MM.1S (cell line): ENCODE measurements at places on chromosomes 7 and 10.

GRCh38 chr7:31370609-31371008 lies 30.1 kb upstream of the NEUROD6 start:
- no peak for DNase-seq
- H3K4me3 ChIP-seq: no peak overlapping the region
- peaks cover 5% of the 10 kb centered on the region for H3K4me1 ChIP-seq

DNA sequence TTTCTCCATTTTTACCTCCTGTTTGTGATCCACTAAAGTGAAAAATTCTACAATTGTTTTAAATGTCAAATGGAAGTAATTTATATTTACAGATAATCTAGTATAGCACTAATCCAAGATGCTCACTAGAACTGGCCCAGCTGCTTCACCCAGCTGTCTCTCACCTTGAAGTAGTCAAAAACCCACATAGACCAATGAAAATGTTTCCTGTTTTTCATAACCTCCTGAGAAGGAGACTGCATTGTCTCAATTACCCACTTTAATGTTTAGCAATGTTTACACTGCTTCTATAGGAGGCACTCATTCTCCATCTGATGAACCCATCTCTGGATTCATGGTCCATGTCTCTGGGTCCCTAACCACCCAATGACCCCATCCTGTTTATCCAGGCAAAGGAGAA lies 56.1 kb upstream of the ADO start:
- H3K27ac ChIP-seq: no peak overlapping the region
- peaks cover 21% of the 10 kb centered on the region for H3K4me1 ChIP-seq
- peak; percentile 51 for DNase-seq
- H3K4me3 ChIP-seq: no peak overlapping the region

- H3K4me3 ChIP-seq: no peak overlapping the region
- no peak for DNase-seq
- no peak overlapping the region for H3K27ac ChIP-seq
- H3K36me3 ChIP-seq: peaks cover under 1% of the 10 kb centered on the region
These were observed 27.2 kb downstream of the PITRM1 start for GRCh38 chr10:3145366-3145765.

GRCh38 chr7:137772316-137772715 lies 74.5 kb downstream of the DGKI start:
- H3K4me1 ChIP-seq: no peaks in the 10 kb centered on the region
- no peaks in the 10 kb centered on the region for H3K27me3 ChIP-seq
- H3K36me3 ChIP-seq: no peaks in the 10 kb centered on the region
- no peak overlapping the region for H3K4me3 ChIP-seq
- H3K27ac ChIP-seq: no peak overlapping the region

- H3K27me3 ChIP-seq: no peaks in the 10 kb centered on the region
- no peak overlapping the region for H3K4me3 ChIP-seq
- no peak overlapping the region for H3K27ac ChIP-seq
- no peaks in the 10 kb centered on the region for H3K36me3 ChIP-seq
- H3K4me1 ChIP-seq: peaks cover 14% of the 10 kb centered on the region
- no peak for DNase-seq
These were observed 6.9 kb upstream of the TNS3 start for GRCh38 chr7:47588704-47589225.

DNA sequence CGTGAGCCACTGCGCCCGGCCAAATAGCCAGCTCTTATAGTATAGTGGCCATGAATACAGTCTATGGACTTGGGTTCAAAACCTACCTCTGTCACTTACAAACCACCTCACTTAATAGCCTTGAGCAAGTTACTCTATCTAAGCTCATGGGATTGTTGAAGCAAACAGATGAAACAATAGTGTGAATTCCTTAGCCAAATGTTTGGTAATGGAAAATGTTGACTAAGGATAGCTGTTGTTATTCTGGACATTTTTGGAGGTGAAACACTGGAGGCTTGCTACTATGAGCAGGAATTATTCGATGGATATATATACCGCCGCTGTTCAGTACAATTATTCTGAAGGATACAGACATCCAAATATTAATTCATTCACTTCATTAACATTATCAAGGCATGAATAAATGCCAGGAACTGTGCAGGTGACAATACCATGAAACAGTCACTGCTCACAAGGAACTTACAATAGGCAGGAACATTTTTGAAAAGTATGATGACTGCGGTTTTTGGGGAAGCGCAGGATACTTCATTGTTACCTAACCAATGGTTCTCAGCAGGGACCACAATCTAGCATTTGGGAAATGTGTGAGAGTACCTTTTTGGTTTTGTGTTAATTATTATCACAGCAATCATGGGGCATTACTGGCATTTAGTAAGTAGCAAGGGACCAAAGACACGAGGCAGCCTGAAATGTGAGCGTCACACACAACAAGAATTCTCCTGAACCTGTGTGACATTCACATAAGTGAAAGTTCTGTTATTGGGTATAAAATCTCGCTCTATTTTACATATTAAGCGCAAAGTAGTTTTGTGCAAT lies 55.7 kb downstream of the CUBN start:
- no peak overlapping the region for H3K4me3 ChIP-seq
- DNase-seq: no peak

DNA sequence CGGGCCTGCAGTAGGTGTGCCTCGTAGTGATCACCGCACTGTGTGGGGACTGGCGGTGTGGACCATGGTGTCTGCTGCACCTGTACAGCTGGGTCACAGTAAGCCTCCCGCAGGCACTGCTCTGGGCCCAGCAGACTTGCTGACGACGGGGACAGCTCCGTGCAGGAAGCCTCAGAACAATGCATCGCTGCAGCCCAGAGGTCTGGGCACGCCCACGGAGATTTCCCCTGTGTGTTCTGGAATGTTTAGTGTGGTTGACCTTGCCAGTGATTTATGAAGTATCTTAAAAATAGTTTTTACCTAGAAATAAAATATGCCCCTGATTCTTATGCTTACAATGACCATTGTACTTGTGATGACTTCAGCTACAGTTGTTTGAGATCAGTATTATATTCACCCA lies 59.1 kb upstream of the ZNF32 start:
- DNase-seq: no peak
- no peaks in the 10 kb centered on the region for H3K27me3 ChIP-seq
- no peak overlapping the region for H3K4me3 ChIP-seq

DNA sequence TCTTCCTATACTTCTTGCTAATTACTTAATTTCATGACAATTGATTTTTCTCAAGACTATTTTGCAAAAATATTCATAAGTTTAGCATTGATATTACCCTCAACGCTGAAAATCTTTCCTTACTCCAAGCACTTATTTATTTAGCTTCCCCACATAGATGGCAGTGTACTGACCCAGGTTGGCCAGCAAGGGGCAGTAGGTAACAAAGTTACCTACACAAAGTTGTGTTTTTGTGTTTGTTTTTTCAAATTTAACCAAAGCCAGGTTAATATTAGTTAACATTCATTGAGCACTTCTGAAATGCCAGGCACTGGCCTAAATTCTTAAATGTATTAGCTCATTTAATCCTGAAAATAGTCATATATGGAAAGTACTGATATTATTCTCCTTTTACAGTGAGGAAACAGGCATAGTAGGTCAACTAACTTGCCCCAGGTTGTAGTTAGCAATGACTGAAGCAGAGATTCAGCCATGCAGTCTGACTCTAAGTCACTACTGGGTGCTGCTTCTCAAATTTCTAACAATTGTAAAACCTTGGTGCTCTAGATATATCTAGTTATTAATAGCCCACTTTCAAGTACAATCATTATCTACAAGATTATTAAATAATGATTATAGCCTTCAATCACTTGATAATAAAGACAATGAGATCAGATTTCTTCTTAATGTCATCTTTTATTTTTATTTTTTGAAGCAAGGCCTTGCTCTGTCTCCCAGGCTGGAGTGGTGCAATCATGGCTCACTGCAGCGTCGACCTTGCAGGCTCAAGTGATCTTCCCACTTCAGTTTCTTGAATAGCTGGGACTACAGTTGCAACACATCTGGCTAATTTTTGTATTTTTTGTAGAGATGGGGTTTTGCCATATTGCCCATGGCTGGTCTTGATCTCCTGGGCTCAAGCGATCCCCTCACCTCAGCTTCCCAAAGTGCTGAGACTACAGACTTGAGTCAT lies 5.8 kb upstream of the GGCT start:
- H3K4me1 ChIP-seq: no peaks in the 10 kb centered on the region
- DNase-seq: peak; percentile 39
- no peak overlapping the region for H3K4me3 ChIP-seq
- H3K27me3 ChIP-seq: no peaks in the 10 kb centered on the region

DNA sequence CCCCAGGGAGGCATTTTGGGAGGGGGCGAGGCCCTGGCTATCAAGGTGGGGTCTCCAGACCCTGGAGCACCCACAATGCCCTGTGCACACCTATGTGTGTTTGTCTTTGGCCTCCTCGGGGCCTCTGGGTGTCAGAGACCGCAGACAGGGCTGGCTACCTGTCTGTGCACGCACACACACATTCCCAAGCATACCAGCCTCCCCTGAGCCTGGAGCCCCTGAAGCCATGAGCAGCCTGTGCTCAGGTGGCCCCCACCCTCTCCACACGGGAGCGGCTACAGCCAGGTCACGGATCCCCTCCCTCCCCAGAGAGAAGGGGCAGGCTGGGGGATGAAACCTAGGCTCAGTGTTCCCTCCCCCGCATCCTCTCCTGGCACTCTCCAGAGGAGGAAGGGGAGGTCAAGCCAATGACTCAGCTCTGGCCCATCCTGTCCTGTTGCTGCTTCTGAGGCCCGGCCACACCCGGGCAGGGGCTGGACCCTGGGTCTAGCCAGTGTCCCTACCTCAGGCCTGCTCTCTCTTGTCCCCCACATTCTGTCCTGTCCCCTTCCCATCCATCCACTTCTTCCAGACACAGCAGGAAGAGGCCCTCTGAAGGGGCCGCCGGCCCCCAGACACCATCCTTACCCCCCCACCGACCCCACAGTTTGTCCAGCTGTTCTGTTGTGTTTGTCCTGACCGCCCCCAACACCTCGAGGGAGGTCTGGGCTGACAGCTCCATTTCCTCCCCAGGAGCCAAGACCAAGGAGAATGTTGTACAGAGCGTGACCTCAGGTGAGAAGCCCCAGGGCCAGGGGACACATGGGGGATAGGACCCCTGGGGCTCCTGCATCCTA lies 720 bp downstream of the SNCG start:
- H3K36me3 ChIP-seq: no peaks in the 10 kb centered on the region
- DNase-seq: no peak
- H3K27me3 ChIP-seq: no peaks in the 10 kb centered on the region
- 0 out of 2 replicates have a peak, but pooled peaks cover 3% of the 10 kb centered on the region for H3K4me1 ChIP-seq
- no peak overlapping the region for H3K4me3 ChIP-seq

- no peak overlapping the region for H3K27ac ChIP-seq
- H3K36me3 ChIP-seq: no peaks in the 10 kb centered on the region
- no peaks in the 10 kb centered on the region for H3K27me3 ChIP-seq
- no peak overlapping the region for H3K4me3 ChIP-seq
These were observed 17.9 kb upstream of the LRRC18 start for GRCh38 chr10:48957361-48958151.

DNA sequence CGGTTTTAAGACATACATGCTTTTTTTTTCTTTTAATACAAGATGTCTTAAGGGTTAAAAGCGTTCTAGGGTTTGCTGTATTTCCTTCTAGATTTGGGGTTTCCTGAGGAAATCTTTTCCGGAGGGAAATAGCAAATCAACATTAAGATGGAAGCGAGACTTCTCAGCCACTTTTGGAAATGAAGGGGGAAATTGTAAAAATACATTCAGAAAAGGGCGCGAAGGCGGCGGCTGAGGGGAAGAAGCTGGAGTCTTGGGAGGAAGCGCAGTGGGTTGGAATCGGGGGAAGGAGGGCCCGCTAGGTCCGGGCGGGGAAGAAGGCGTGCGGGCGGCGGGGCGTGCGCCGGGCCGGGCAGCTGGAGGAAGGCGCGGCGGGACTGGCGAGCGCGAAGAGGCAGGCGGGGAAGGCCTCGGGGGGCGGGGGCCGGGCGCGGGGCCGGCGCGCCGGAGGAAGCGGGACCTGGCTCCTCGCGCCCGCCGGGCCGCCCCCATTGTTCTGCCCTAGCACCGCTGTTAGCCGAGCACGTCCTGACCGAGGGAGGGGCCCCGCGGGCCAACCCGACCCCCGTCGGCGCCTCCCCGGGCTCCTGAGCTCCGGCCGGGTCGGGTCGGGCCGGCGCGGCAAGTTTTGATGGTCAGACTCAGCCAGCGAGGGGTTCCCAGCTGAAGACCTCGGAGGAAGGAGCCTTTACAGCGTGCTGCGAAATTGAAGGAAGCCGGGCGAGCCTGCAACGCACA lies 1.5 kb upstream of the SKIDA1 start:
- H3K36me3 ChIP-seq: no peaks in the 10 kb centered on the region
- H3K27me3 ChIP-seq: peaks cover 28% of the 10 kb centered on the region
- peak overlapping the region; percentile 56; the same call in 1 of the 2 replicates for H3K27ac ChIP-seq
- peak overlapping the region; percentile 63 for H3K4me3 ChIP-seq

- H3K36me3 ChIP-seq: no peaks in the 10 kb centered on the region
- H3K27ac ChIP-seq: no peak overlapping the region
- no peak for DNase-seq
- no peaks in the 10 kb centered on the region for H3K27me3 ChIP-seq
These were observed 48.0 kb upstream of the KLF6 start for GRCh38 chr10:3833046-3833445.

GRCh38 chr10:8144496-8144895 lies 90.0 kb downstream of the GATA3 start:
- H3K4me1 ChIP-seq: no peaks in the 10 kb centered on the region
- H3K27me3 ChIP-seq: no peaks in the 10 kb centered on the region
- H3K4me3 ChIP-seq: no peak overlapping the region
- no peak for DNase-seq
- no peaks in the 10 kb centered on the region for H3K36me3 ChIP-seq

DNA sequence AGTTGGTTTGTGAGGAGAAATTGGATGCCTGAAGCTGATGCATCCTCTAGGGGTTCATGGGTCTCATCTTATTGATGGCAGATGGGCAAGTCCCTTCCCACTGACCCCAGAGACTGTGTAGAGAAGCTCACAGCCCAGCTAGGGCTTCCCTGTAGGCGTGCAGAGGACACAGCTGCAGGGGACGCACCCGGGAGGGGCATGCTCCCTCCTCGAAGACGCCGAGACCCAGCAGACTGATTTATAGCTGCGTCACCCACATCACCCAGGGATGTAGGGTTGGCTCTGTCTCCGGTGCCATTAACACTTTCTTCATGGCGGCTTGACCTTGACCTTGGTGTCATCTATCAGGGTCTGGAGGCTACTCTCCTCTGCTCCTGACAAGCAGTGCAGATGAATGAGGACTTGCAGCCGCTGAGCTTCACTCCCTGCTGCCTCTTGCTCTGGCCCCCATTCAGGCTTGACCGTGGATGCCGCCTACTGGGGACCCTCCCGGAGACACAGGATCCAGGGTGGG lies 549.7 kb downstream of the TCERG1L start:
- H3K27me3 ChIP-seq: no peaks in the 10 kb centered on the region
- no peaks in the 10 kb centered on the region for H3K4me1 ChIP-seq
- no peak overlapping the region for H3K27ac ChIP-seq
- H3K36me3 ChIP-seq: no peaks in the 10 kb centered on the region
- no peak for DNase-seq

DNA sequence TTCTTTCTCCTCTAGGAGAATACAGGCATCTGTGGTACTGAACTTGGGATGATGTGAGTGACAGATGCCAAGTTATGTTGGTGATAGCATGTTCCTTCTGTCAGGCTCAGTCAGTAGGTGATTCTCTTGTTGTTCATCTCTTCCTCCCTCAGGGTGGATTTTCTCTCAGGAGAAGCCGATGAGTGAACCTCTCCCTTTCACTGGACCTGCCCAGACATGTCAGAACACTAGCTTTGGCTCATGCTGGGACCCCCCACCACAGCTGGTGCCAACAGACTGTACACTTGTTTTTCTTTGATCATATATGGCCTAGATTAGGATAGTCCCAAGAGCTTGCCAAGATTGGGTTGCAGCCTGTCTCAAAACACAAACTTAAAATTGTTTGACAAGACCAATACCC lies 129.4 kb downstream of the BMPER start:
- H3K27me3 ChIP-seq: no peaks in the 10 kb centered on the region
- H3K27ac ChIP-seq: no peak overlapping the region
- DNase-seq: no peak
- no peaks in the 10 kb centered on the region for H3K36me3 ChIP-seq
- H3K4me1 ChIP-seq: no peaks in the 10 kb centered on the region
